ENCODE measurements at places on chromosomes 12 and 14. TPM values are rescaled to one million over a fixed set of nuclear protein-coding genes. Genes with fewer than 3 reads are reported as not detected.

LHX5 gene
- total RNA-seq = not detected

RFLNA gene
- 0.12 TPM for total RNA-seq

HSP90AA1 gene
- 313 TPM for total RNA-seq

- H3K4me1 ChIP-seq = no peaks in the 10 kb centered on the region
- no peaks in the 10 kb centered on the region for H3K27me3 ChIP-seq
- no peak overlapping the region for H3K27ac ChIP-seq
- H3K4me3 ChIP-seq = no peak overlapping the region
- no peaks in the 10 kb centered on the region for H3K36me3 ChIP-seq
Observed at GRCh38 chr12:13241833-13242488, 45.4 kb downstream of the EMP1 start.

DNA sequence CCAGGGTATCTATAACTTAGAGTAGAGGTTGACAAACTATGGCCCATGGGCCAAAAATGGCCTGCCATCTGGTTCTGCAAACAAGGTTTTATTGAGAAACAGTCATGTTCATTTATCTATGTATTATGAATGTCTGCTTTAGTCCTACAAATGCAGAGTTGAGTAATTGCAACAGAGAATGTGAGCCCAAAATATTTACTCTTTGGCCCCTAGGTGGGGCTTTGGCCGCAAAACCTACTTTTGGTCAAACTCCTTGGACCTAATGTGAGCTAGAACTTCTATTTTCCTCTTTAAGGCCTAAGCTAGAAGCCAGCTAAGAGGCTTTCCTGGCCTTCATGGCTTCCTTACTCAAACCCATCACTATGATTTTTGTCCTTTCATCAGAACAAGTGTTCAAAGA lies 379.1 kb downstream of the NELL2 start:
- no peaks in the 10 kb centered on the region for H3K4me1 ChIP-seq
- DNase-seq = no peak
- no peak overlapping the region for H3K27ac ChIP-seq
- H3K4me3 ChIP-seq = no peak overlapping the region
- no peaks in the 10 kb centered on the region for H3K27me3 ChIP-seq
